ENCODE measurements at places on chromosomes 12 and 14.

DNA sequence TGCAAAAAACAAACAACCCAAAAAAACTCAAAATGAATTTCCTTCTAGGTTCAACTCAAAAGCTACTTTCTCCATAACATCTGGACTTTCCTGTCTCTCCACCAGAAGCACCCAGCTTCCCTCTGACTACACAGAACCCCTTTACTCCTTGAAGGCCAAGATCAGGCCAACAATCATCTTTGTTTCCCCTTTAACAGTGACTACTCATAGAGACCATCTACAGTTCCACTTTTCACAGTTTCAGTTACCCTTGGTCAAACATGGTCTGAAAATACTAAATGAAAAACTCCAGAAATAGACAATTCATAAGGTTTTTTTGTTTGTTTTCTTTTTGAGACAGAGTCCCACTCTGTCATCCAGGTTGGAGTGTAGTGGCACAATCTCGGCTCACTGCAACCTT is 11.8 kb downstream of the GCH1 start:
- no peak for DNase-seq

DNA sequence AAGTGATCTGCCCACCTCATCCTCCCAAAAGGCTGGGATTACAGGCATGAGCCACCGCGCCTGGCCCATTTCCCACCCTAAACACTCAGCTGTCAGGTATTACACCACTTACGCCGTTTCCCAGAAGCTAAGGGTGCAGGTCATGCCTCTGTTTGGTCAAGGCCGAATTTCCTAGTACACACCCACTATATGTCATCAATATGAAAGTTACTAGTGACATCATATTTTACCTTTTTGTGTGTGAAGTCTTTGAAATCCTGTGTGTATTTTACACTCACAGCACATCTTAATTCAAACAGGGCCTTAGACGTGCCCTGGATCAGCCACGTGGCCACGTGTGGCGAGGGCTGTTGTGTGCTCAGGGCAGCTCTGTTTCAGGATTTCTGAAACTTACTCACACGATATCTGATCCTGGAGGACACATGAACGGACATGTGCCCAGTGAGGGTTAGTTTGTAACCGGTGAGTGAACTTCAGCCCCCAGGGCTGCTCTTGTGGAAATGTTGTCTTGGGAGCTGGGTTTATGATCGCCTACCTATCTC is 51.8 kb downstream of the GLT1D1 start:
- no peak for DNase-seq

- no peak for DNase-seq
Observed at GRCh38 chr14:63032641-63033040, 12.6 kb downstream of the KCNH5 start.

DNA sequence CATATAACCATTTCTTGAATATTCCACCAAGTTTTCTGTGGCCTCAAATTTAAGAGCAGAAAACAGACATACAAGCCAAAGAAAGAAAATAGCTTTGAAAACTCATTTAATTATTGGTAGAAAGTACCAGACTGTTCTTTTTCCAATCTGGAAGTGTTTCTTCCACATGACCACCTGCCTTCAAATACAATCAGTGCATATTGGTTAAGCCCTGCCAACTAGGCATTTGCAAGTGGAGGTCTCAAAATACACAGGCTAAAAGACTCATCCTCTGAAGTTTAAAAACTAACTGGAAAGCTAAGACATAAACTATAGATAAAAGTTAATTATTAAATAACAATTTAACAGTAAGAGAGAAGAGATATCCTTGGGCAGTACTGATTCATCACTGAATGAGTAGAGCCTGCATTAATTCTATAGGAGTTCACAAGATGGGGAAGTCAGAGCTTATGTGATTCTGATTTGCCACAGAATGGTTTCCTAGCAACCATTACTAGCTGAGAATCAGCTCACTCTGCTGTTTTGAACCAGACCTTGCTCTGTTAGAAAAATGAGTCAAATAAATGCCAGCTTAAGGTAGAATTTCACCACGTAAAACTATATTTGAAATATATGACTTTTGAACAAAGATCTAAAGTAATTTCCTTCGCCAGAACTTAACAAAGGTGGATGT is 433.8 kb downstream of the FUT8 start:
- DNase-seq: no peak

DNA sequence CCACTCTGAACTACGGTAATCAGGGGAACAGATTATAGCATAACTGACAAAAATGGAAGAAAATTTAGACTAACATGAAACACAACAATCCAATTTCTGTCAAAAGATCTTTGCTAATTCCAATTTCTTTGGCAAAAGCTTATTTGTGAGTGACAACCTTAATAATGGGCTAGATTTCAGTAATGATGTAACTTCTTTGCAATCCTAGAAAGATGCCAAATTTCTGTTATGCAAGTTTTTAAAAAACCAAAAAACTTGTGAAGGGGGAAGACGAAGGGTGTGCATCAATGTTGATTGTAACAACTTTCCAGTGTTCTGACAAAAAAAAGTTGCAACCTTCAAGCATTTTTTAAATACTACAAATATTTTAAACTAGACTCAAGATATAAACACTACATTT is 59.9 kb downstream of the DICER1 start:
- no peak for DNase-seq

- DNase-seq: peak; percentile 47
Observed at GRCh38 chr12:118061011-118061872, at the start of gene WSB2. TSS of gene WSB2 (minus strand) at chr12:118061179. CDS start at chr12:118061048, 131 bp downstream.

All from stimulated activated CD4-positive, alpha-beta T cell treated with anti-CD3 and anti-CD28 coated beads, Interleukin-15, amount 100 ng/mL, for 48 hours (primary cell).